ENCODE measurements at places on chromosomes 2 and 18. TPM values are rescaled to one million over a fixed set of nuclear protein-coding genes. Genes with fewer than 3 reads are reported as not detected.

TPO gene
- total RNA-seq: not detected

TRIP12 gene
- total RNA-seq: 314 TPM

RGPD4 gene
- total RNA-seq: not detected

GKN1 gene
- total RNA-seq: not detected
